Left lung (tissue), 14 donors: ENCODE measurements at places on chromosomes 1 and 21. TPM values are rescaled to one million over a fixed set of nuclear protein-coding genes. Genes with fewer than 3 reads are reported as not detected.

DNA sequence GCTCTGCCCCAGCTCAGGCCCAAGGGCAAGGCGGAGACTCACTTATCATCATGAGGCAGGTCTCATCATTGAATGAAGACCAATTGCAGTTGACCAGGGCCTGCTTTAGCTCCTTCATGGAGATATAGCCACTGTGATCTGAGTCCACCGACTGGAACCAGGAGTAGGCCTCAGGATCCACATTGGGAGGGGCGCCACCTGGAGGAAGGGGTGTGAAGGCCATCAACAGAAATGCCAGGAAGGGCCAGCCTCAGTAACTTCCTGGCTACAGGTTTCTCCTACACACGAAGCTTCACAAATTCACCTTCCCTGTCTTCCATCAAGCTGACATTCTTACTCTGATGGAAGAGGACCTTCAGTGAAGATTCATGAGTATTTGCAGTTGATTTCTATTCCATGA, 11.6 kb downstream of the PEF1 start:
- DNase-seq = no peak

DNA sequence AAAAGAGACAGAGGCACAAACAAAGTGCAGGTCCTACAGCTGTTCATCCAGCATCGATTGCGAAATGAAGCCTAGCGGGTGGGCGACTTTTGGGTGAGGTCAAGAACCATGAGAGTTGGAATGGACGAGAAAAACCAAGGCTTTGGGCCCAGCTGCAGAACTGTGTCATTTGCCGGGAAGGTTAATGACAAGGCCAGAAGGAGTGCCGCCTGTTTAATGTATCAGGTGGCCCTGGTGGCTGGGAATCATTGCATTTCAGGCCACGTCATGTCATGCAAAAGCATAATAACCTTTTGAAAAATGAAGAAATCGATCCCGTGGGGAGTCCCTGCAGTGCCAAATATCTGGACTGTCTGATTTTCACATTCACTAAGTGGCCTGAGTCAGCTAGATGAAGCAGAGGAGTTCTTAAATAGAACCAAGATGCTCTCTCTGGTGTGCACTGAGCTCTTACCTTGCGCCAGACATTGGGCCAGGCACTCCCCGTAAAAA, 8.1 kb upstream of the RCC2 start:
- no peak for DNase-seq

The GBP2 gene
- 7.1 TPM for polyA plus RNA-seq

- no peak for DNase-seq
Observed at GRCh38 chr1:1058921-1059493, 15.1 kb downstream of the RNF223 start.

The DNM3 gene
- polyA plus RNA-seq = 5.6 TPM
